ENCODE measurements at places on chromosomes 5 and 9.

DNA sequence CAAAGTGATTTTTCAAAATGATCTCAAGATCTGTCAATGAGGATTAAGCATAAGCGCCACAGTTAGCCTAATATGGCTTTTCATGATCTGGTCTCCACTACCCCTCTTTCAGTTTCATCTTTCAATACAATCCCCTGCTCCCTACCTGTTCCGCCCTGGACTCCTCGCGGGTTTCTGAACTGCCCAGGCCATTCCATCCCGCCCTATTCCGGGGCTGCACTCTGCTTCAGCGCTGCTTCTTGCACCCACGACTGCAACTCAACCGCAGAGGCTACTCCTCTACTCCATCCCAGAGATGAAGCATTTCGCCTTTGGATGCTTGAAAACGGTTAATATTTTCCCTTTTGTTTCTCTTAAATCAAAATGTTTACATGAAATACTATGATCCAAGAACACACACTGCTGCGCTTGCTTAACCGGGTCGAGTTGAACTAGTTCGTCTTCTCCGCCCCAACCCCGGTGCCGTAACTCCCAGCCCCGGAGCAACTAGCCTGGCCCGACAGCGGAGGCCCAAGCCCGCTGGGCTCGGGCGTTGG, 716 bp upstream of the OTULIN start:
- DNase-seq = no peak

DNA sequence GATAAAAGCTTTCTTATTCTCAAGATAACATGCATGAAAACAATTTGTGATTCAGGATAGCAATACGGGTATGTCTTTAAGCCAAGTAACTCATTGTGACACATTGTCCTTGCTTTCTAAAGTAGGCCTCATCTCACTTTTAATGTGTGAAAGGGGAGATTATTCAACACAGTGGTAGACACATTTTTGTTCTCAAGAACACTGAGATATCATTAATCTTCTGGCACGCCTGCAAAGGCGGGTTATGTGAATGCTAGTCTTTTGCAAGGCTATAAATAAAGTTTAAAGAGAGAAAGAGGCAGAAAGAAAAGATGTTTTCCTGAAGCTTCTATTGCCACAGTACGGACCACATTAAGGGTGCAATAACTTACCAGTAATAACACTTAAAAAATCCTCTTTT, 181.8 kb upstream of the MEF2C start:
- DNase-seq = no peak

DNA sequence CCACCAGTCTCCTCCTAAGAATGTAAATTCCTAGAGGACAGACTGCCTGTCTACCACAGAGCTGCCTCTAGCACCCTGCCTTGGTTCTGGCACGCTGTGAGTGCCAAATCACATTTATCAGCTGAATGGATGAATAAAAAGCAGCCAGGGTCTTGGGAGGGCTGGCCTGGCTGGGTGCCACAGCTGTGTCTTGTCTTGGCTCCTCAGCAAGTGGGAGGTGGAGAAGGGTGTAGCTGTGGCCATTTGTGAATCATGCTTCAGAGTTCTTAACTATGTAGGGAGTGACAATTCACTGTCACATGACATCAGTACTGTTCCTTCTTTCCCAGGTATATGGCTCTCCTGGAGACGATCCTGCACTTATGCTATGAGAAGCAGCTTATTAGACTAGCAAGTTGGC, 70.6 kb downstream of the DCP2 start:
- no peak for DNase-seq

- DNase-seq = no peak
These were observed 357.8 kb downstream of the NFIB start for GRCh38 chr9:13956107-13956506.

DNA sequence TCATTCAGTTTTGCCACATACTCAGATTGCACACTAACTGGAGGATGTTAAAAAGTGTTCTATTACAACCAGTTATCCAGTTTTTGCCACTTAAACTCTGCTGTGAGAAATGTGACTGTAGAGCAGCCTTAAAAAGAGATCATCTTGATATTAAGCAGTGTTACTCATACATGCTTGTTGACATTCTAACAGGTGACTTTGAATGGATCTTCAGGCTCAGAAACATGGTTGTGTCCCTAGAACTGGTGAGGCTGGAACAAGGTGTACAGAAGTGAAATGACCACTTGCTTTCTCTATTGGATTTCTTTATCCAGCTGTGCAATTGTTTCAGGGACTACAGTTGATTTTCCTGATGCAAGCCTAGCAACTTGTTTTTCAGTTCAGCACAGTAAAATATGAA, 166.1 kb upstream of the CCDC152 start:
- no peak for DNase-seq

GRCh38 chr9:133768371-133768858, 30.3 kb upstream of the SARDH start:
- DNase-seq = no peak

Data from stimulated activated CD4-positive, alpha-beta T cell treated with anti-CD3 and anti-CD28 coated beads, TNF-alpha, amount 100 ng/mL, for 24 hours (primary cell).